ENCODE measurements at places on chromosomes 2 and 18. TPM values are rescaled to one million over a fixed set of nuclear protein-coding genes. Genes with fewer than 3 reads are reported as not detected.

The GATA6 gene
- not detected for total RNA-seq

- no peaks in the 10 kb centered on the region for H3K4me1 ChIP-seq
- no peak for DNase-seq
- H3K4me3 ChIP-seq: no peak overlapping the region
These were observed 58.5 kb upstream of the CTLA4 start for GRCh38 chr2:203809084-203809521.

DNA sequence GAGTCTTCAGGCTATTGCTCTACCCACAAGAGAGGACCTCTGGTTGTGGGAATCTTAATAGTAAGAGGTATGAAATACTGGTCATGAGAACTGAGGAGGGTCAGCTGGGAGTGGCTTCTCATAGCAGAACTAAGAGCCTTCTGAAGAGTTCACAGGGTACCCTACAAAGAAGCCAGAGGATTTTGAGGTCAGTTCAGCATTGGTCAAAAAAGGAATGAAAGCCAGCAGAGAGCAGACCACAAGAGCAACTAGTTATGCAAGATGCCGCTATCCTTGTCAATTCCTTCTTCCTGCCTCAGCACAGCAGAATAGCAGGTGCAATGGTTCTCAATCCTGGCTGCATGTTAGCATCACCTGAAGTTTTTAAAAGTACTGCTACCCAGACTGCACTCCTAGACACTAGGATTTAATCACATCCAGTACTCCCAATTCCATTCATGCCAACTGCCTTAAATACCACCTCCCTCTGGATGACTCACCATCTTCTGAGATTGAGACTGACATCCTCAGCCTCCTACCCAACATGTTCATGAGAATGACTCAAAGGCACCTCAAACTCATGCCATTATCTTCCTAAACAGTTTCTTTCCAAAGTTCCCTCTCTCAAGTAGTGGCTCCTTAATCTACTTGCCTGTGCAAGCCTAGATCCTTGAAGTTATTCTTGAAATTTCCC is 81.0 kb upstream of the RBMS1 start:
- H3K4me3 ChIP-seq: no peak overlapping the region
- no peaks in the 10 kb centered on the region for H3K27me3 ChIP-seq
- no peaks in the 10 kb centered on the region for H3K36me3 ChIP-seq
- DNase-seq: no peak

The ARL5A gene
- 54.1 TPM for total RNA-seq

The ACKR3 gene
- total RNA-seq: 7.1 TPM

All from B cell (primary cell).